ENCODE measurements at places on chromosomes 16 and 17. TPM values are rescaled to one million over a fixed set of nuclear protein-coding genes. Genes with fewer than 3 reads are reported as not detected.

GRCh38 chr17:14222611-14223010, 14.1 kb downstream of the CDRT15 start:
- H3K4me3 ChIP-seq, result no peak overlapping the region
- peaks cover 6% of the 10 kb centered on the region for H3K36me3 ChIP-seq
- DNase-seq, result no peak
- H3K27me3 ChIP-seq, result no peaks in the 10 kb centered on the region
- no peak overlapping the region for H3K27ac ChIP-seq

- peaks cover 4% of the 10 kb centered on the region for H3K4me1 ChIP-seq
- no peak for DNase-seq
- no peak overlapping the region for H3K4me3 ChIP-seq
- no peaks in the 10 kb centered on the region for H3K36me3 ChIP-seq
- peaks cover 98% of the 10 kb centered on the region for H3K27me3 ChIP-seq
- no peak overlapping the region for H3K27ac ChIP-seq
Measured at GRCh38 chr17:48612456-48612853, 1.6 kb upstream of the HOXB7 start.

Gene HOXB7
- total RNA-seq, result not detected

Gene PMFBP1
- total RNA-seq, result 1.4 TPM

Gene BPTF
- total RNA-seq, result 54.9 TPM

Gene SPEM2
- not detected for total RNA-seq

DNA sequence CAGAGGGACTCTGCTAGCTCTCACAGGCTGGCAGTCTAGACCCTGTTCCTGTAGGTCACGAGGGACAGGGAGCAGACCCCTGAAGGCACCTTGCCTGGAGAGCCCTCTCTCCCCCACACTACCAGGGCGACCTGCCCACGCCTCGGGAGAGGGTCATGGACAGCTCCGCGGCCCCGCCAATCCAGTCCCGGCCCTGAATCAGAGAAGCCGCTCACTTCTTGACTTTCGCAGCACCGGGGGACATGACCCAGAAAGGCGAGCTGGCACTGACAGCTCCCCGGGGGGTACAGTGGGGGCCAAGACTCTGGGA, 5.1 kb downstream of the KIFC3 start:
- no peak for DNase-seq
- H3K4me1 ChIP-seq, result peaks cover 30% of the 10 kb centered on the region
- no peak overlapping the region for H3K4me3 ChIP-seq
- H3K27ac ChIP-seq, result no peak overlapping the region
- no peaks in the 10 kb centered on the region for H3K27me3 ChIP-seq
- peaks cover 16% of the 10 kb centered on the region for H3K36me3 ChIP-seq

Measured in MCF 10A (cell line).